SIG-M5 (cell line): ENCODE measurements at places on chromosomes 2 and 18.

DNA sequence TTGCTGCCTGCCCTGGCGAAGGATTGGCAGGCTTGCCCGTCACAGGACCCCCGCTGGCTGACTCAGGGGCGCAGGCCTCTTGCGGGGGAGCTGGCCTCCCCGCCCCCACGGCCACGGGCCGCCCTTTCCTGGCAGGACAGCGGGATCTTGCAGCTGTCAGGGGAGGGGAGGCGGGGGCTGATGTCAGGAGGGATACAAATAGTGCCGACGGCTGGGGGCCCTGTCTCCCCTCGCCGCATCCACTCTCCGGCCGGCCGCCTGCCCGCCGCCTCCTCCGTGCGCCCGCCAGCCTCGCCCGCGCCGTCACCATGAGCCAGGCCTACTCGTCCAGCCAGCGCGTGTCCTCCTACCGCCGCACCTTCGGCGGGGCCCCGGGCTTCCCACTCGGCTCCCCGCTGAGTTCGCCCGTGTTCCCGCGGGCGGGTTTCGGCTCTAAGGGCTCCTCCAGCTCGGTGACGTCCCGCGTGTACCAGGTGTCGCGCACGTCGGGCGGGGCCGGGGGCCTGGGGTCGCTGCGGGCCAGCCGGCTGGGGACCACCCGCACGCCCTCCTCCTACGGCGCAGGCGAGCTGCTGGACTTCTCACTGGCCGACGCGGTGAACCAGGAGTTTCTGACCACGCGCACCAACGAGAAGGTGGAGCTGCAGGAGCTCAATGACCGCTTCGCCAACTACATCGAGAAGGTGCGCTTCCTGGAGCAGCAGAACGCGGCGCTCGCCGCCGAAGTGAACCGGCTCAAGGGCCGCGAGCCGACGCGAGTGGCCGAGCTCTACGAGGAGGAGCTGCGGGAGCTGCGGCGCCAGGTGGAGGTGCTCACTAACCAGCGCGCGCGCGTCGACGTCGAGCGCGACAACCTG is at the start of gene DES:
TSS of gene DES (plus strand) at position 223 of the 857 bp plus-strand sequence. CDS start at position 309, 86 bp downstream.
- no peak for DNase-seq

DNA sequence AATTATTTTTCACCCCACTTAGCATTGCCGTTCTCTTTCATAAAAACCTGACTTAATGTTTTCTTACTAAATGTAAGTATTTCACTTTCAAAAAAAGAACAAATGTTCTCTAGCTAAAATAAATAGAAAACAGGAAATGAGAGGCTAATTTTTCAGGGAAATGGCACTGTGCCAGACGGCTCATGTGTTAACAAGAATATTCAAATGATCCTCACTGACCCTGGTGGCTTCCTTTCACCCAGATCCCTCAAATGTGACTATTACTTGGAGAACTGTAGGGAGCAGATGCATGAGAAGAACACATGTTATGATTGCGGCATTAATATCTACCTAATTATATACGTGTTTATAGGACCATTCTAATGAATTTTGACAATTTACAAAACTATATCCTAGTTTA is 827.7 kb downstream of the SOCS6 start:
- no peak for DNase-seq

DNA sequence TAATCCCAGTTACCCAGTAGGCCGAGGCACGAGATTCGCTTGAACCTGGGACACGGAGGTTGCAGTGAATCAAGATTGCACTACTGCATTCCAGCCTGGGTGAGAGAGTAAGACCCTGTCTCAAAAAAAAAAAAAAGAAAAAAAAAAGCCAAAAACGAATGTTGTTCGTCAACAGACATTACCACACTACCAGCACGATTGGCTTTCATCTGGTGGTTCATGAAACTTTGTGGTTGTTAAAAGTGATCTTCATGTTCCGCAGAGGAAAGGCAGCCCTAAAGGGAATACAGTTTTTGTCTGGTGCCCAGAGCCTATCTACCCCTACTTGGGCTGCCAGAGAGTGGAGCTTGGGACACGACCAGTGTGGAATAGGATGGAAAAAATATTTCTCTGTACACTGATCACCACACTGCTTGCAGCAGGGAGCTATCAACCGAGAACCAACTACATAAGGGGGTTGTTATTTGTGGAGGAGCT is 13.6 kb upstream of the CXCR4 start:
- no peak for DNase-seq

DNA sequence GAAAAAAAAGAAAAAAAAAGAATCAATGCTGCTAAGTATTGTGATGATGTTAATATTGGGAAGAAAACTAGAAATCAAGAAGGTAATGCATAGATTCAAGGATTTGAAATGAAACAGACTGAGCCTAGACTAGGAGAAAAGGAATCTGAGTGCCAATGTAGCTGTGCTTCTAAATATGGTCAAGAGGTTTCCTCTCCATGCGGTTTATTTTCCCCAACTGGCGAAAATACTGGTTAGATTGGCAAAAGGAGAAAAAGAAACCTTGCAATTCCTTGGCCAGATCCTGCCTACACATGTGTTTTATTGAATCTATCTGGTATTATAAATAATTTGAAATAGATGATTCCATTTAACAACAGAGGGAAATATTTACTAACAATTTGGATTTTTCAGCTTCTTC is 5.7 kb downstream of the SCN3A start:
- DNase-seq = no peak

DNA sequence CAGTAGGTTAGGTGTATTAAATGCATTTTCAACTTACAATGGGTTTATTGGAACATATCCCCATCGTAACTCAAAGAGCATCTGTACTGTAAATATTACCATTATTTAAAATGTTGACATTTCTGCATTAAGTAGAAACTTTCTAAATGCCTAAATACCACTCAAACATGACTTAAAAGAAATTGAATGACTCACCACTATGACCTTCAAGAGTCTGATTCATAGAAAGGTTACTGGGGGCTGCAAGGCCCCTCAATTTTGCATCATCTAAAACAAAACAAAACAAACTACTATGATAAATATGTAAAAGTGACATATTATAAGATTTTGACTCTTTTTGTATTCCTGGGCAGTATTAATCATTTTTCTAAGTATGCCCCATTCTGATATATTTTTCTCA is 7.6 kb downstream of the WDR35 start:
- DNase-seq = no peak

DNA sequence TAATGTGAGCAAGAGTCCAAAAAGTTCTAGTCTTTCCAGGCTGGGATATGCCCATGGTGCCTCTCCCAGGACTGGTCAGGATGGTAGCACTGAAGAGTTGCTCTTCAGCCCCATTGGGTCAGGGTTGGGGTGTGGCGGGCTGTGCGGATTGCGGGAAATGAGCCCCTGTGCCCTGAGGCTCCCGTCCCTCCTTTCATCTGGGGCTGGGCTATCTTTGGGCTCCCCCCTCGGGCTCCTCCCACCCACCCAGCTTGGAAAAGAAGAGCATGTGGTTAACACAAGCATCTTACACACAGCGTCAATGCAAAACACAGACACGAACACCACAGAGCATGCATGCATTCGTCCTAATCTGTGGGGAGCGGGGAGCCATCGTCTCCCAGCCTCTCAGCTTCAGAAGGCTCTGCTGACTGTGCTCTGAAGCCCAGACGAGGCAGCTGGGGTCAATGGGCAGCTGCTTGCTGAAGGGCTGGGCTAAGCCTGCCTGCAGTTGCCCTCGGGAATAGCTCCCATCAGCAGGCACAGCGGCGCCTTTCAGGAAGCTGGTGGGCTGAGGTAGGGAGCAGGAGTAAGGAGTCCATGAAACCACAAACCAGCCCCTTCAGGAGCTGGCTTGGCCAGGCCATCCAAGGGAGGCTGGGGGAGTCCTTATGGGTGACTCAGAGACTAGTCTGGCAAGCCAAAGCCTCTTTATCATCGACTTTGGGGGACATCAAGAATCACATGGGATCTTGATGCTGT is 112.9 kb downstream of the CLIP4 start:
- no peak for DNase-seq

DNA sequence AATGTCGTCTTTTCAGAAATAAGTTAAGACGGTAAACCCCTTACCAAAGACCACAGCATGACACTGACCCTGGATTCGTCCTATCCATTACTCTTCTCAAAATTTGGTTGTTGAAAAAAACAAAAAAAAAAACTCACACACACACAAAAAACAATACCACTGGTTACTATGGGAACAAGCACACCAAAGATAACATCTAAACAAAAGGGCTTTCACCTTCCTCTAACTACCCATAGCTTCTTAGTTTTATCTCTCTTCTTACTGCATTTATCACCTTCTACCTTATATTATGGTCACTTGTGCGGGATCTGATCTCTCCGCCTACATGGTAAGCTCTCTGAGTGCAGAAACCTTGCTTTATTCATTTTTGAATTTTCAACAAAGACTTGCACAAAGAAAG is 192.7 kb downstream of the STK39 start:
- DNase-seq = no peak

GRCh38 chr2:134457765-134458472 is 204.0 kb downstream of the MGAT5 start:
- no peak for DNase-seq

DNA sequence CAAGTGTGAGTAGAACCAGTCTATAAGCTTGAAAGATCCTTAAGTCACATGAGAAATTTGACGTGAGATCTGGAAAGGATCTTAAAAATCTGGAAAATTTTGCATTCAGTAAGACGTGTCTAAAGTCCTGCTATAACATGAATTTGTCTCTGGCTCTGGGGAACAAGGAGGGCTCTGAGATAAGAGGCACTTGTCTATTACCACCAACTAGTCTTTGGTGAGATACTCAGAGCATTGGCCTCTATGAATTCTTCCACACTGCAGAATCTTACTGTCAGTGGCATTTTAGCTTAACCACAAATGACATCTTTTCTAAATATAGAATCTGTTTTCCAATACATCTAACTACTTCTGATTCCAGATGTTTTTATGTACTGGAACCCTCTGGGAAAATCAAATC is 1504.5 kb downstream of the DPP10 start:
- no peak for DNase-seq

DNA sequence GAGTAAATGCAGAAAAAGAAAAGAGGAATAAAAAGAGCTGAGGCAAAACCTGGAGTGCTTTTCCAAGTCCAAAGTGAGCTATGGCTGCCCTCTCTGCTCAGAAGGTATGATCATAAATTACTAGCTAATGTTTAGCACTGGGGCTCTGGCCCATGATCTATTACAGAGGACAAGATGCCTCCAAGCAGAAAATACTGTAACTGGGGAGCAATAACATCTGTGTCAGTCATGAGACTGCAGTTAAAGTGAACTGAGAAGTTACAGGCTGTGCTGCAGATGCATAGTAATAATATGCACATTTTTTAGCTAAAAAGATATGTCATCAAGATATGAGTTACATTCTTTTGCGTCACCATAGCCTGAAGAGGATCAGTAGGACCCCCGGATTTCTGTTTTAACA is 209.4 kb upstream of the RBBP8 start:
- DNase-seq = no peak

DNA sequence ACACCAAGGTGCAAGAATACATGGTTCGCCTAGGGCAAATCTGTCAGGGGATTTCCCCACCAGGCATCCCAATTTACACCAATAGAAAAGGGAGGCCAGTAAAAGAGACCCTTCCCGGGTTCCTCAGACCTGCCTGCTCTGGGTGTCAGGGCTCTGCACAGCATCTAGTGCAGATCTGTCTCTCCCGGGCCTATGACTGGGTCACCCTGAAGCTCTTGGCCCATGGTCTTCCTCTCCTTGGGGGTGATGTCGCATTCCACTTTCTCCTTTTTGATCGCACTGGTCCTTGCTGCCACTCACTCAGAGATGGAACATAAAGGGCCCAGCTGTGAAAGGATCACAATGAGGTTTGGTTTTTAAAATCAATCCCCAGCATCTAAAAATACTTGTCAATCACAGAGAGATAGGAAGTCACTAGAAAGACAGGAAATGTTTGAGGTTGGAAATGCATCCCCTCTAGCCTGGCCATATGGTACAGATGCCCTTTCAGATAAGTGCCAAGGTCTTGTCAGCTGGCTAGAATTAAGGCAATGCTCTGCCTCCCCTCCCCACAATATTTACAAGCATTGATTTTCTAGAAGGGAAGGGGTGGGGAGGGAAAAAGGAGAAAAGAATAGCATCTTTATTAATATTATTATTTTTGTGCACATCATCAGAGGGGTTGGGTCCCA is 34.9 kb upstream of the AFTPH start:
- no peak for DNase-seq

DNA sequence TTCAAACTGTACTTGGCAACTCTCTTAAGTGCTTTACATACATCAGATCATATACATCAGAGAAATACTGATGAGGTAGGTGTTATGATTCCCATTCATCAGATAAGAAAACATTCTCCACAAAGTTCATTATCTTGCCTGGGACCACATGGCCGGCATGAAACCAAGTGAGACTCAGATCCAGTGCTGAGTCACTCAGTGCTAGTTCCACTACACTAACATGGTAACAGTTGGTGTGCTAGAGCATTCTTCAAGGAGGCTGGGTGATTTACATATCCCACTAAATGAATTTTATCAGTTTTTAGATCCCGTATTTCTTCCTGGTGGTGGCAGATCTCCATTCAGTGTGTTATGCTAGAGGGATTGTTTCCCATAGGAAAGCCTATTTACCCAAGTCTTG is 772.0 kb downstream of the CNTNAP5 start:
- no peak for DNase-seq

DNA sequence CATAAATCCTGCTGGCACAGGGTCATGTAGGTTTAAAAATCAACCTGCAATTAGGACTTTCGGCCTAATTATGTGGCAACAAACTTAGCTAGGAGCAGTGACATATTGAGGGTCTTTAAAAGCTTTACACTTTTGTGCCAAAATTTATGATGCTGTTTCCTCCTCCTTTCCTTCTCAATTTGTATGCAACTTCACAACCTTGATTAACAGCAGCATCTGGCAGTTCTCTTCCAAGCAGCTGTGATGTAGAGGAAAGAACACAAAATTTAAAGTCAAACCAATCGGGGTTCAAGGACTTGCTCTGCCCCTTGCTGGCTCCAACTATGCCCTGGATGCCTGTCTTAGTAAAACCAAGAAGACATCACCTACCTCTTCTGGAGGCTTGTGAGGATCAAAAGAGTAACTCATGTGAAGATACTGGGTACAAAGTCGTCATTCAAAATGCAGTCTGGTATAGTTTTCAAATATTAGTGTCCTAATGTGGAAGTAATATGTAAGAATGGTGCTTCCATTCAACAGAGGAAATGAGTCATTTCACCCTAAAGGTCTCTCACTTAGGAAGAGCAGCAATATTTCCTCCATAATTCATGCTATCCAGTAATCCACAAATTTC is 94.7 kb downstream of the ANKRD44 start:
- no peak for DNase-seq

GRCh38 chr2:38654528-38655381 is 11.2 kb upstream of the GALM start:
- DNase-seq = no peak

DNA sequence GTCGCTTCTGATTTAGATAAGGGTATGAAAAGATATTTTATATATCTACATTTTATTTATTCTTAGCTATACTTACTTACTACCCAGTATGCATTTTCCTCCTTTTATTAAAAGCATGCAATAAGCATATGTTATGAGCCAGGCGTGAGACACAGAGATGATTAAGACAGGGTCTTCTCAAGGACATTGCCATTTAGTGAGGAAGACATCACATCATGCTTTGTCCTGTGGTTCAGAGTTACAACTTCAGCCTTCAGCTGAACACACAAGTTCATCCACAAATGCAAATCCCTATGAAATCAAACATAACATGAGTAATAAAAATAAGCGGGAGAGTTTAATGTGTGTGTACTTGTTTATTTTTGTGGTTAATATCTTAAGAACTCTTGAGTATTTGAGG is 30.2 kb downstream of the GRHL1 start:
- DNase-seq = no peak
